ENCODE measurements at places on chromosomes 13 and 19. TPM values are rescaled to one million over a fixed set of nuclear protein-coding genes. Genes with fewer than 3 reads are reported as not detected.

The IFNL1 gene
- 1.0 TPM for total RNA-seq

- no peak for DNase-seq
- H3K4me3 ChIP-seq = peak overlapping the region; percentile 76
- peak overlapping the region; percentile 81 for H3K27ac ChIP-seq
- peaks cover 61% of the 10 kb centered on the region for H3K36me3 ChIP-seq
These were observed 806 bp upstream of the ZNF837 start for GRCh38 chr19:58381460-58382212.

The SLC10A2 gene
- total RNA-seq = not detected

The SRRM5 gene
- total RNA-seq = 1.9 TPM

The TMPRSS9 gene
- not detected for total RNA-seq

GRCh38 chr19:7641290-7642276 is 4.7 kb downstream of the STXBP2 start:
- H3K27ac ChIP-seq = no peak overlapping the region
- no peaks in the 10 kb centered on the region for H3K4me1 ChIP-seq
- H3K27me3 ChIP-seq = no peaks in the 10 kb centered on the region
- DNase-seq = no peak

The ACP5 gene
- total RNA-seq = 0.94 TPM

The GTF2F1 gene
- 39.2 TPM for total RNA-seq

DNA sequence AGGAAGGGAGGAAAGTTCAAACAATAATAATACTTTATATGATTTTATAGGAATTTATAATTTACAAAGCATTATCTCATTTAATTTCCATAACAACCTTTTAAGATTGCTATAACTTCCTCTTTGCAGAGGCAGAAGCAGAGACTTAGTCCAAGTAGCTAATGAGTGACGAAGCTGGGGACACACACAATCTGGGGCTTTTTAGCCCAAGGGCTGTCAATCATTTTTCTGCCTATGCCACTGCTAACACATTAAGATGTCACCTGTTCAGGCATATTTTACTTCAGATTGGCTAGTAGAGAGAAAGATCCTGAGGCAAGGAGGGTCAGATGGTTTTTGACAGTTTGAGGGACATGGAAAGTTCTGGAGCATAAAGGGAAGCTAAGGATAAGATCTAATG is 12.6 kb downstream of the SCEL start:
- no peaks in the 10 kb centered on the region for H3K27me3 ChIP-seq
- no peak overlapping the region for H3K4me3 ChIP-seq
- no peak for DNase-seq

The ATP7B gene
- total RNA-seq = 6.8 TPM

Data from Calu3 (cell line).